ENCODE measurements at places on chromosomes 6 and 20. TPM values are rescaled to one million over a fixed set of nuclear protein-coding genes. Genes with fewer than 3 reads are reported as not detected.
A peak's percentile ranks its signal among the peaks of the same experiment; 100 is the strongest.

DNA sequence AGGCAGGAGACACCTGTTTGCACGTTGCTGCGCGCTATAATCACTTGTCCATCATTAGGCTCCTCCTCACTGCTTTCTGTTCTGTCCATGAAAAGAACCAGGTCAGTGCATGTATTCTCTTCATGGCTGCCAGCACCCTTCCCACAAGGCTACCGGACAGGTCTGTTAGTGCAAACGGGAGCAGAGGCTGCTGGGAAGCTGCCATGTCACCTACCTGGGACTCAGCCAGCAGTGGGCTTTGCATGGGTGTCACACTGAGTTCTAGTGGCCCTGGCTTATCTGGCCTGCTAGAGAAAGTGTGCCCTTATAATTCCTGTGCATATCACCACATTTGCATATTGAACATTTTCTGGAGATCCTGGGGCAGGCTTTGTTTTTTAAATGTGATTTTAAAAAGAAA lies 24.8 kb downstream of the LYRM2 start:
- DNase-seq, result no peak

DNA sequence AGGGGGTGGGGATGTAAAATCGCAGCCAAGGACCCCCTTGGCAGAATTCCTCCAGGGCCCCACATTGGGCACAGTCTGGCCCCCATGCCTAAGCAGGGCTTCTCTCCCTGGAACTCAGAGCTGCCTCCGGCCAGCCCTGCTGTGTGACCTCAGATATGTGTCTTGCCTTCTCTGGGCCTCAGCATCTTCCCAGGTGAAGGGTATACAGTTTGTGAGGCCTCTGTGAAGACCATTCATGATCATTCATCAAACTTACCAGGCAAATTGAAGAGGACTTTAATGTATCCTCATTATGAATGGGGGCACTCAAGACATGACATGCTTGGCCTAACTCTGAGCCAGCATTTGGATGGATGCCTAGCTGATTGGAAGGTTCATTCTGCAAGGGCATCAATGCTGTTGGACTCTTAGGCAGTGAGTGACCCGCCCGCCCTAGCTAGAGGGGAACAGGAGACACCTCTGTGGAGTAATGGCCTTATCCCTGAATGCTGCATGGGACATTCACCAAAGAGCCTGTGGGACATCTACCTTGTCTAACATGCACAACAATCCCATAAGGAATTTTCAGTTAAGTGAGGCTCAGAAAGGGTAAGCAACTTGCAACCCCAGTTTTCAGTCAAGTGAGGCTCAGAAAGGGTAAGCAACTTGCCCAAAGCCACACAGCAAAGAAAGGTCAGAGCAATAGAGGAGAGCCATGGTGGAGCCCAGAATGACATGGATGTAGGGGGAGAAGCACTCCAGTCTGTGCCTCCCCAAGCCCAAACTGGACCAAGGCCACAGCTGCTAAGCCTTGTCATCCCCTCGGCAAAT lies 535 bp downstream of the CCN5 start:
- DNase-seq, result no peak

- DNase-seq, result peak; percentile 3
Observed at GRCh38 chr6:32763421-32763820, at the start of gene HLA-DQB2. Gene HLA-DQB2, minus strand, starts transcription at chr6:32763532. Its CDS starts 62 bp downstream, at chr6:32763470.

- no peak for DNase-seq
Observed at GRCh38 chr20:57162362-57162652, 104.1 kb downstream of the BMP7 start.

DNA sequence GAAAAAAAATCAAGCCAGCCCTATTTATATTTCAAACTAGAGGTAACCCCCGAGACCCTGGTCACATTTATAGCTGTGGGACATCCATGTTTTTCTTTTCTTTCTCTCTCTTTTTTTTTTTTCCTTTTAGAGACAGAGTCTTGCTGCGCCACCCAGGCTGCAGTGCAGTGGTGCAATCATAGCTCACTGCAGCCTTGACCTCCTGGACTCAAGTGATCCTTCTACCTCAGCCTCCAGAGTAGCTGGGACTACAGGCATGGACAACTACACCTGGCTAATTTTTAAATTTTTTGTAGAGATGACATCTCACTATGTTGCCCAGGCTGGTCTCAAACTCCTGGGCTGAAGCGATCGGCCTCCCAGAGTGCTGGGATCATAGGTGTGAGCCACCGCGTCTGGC lies 12.1 kb downstream of the MAVS start:
- DNase-seq, result no peak

- DNase-seq, result no peak
Observed at GRCh38 chr6:147603392-147604081, 95.0 kb downstream of the SAMD5 start.

DNA sequence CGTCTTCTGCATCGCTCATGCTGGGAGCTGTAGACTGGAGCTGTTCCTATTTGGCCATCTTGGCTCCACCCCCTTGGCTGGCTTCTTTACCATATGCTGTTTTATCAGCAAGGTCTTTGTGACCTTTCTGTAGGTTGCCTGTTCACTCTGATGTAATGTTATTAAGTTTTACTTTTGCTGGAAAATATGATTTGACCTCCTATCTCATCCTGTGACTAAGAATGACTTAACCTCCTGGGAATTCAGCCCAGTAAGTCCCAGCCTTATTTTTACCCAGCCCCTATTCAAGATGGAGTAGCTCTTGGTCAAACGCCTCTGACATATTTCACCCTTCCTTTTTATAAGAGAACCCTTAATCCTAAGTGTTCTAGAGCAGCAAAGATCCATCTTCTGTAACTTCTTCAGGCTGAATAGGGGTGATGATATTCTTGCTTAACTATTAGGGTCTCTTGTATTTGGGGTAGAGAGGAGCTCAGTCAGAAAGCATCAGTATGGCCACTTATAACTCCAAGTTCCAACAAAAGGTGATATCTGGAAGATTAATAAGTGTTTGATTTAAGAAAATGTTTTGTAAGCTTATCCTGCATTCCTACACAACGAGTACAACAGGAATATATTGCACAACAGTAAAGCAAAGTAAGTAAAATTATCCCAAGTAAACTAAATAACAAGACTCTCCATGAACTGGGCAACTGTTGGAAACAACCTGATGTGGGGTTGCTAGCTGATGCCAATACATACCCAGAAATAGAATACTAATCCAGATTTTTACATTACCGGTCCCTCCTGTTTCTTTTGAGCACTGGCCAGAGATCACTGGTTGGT lies 23.1 kb upstream of the HMGN3 start:
- peak; percentile 73 for DNase-seq

The APOM gene
- 3.3 TPM for total RNA-seq

The CD109 gene
- total RNA-seq, result 68.6 TPM

The BANF2 gene
- not detected for total RNA-seq
